ENCODE measurements at places on chromosomes 13 and 19. TPM values are rescaled to one million over a fixed set of nuclear protein-coding genes. Genes with fewer than 3 reads are reported as not detected.

- DNase-seq = no peak
These were observed 127.6 kb downstream of the COG6 start for GRCh38 chr13:39783051-39783450.

DNA sequence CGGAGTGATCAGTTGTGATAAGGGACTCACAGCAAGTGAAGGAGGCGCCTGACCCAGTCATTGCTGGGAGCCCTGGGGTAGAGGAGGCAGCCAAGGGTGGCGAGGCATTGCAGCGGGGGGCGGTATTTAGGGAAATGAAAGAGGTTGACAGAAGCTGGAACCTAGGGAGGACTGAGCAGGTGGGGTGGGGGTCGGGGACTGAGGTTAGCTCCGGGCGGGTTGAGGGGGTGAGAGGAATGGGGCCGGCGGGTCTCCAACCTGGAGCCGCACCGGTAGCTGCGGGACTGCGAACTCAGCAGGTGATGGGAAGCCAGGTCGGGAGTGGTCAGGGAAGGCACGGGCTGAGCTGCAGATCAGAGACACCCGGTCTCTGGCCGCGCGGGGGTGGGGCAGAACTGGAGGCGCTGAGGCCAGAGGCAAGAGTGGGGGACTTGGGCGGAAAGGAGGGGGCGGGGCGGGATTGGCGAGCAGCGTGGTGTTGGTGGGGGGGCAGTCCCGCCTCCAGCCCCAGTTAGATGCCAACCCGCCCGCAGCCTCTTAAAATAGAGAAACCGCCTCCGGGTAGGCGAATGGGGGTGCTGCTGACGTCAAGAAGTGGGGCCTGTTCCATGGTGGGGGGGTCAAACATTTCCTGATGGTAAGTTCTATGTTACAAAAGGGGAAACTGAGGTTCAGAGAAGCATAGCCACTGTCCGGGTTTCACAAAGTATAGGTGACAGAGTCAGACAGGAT is 1.5 kb downstream of the MAST3 start:
- peak; percentile 48 for DNase-seq

- no peak for DNase-seq
These were observed at the start of gene C5AR2 for GRCh38 chr19:47331931-47332547. C5AR2 (plus strand) TSS chr19:47332175; CDS start chr19:47340800, 8,625 bp downstream.

Gene AP1M2
- not detected for total RNA-seq

Gene UGGT2
- not detected for total RNA-seq

Gene FBXO17
- not detected for total RNA-seq
